A673 (cell line): ENCODE measurements at places on chromosomes 12 and 14. TPM values are rescaled to one million over a fixed set of nuclear protein-coding genes. Genes with fewer than 3 reads are reported as not detected.

DNA sequence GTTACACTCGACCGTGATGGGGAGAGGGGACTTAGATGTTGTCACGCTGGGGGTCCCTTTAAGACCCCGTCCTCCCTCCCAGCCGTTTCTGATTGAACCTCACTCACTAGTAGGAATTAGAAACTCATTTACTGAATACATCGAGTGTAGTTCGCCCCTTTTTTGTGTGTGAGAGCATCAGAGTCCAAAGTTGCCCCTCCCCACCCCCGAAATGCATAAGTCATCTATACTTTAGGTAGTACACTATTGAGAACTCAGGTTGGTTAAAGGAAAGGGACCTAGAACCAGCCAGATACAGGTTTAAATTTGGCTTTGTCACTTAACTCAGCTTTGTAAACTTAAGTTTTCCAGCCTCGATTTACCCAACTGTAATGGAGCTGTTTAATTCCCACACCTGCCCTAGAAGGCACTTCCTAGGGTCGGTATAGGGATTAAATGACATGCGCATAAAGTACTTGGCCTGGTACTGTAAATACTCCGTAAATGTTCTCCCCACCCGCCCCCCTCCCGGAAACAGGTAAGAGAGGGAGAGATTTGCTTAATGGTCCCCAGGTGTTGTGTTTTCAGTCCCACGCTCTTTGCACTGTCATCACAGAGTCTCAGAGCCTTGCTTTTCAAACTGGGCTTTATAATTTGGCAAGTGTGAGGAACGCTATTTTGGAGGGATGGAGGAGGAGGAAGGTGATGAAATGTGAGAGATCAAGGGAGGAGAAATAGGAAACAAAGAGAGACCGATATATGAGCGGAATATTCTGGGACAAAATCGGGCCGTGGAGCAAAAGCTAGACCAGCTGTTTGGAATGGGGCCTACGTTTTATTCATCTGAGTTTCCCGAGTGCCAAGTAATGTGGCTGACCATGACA is 897 bp downstream of the SUDS3 start:
- H3K27ac ChIP-seq, result peak overlapping the region; percentile 99
- peak overlapping the region; percentile 94 for H3K4me3 ChIP-seq
- H3K4me1 ChIP-seq, result peaks cover 18% of the 10 kb centered on the region
- no peak for DNase-seq

DNA sequence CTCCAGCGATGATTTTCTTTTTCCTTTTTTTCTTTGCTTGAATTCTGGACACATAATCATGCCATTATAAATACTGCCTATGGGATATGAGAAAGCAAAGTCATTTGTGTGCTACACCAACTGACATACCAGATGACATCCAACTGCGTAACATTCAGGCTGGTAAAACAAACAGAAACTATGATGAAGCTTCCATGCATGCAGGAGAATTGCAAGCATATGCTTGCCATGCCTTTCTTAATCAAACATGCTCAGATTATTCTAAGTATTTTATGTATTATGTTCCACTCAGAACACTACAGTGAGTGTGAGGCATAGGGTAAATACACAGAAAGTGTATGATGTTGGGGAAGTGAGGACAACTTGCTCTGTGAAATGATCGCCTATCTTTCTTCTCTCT is 97.4 kb downstream of the C12orf50 start:
- no peak for DNase-seq
- H3K27ac ChIP-seq, result no peak overlapping the region
- no peaks in the 10 kb centered on the region for H3K4me1 ChIP-seq
- H3K36me3 ChIP-seq, result no peaks in the 10 kb centered on the region
- H3K27me3 ChIP-seq, result no peaks in the 10 kb centered on the region
- no peak overlapping the region for H3K4me3 ChIP-seq

GRCh38 chr12:123943816-123944215 is 28.8 kb downstream of the CCDC92 start:
- no peaks in the 10 kb centered on the region for H3K27me3 ChIP-seq
- H3K36me3 ChIP-seq, result no peaks in the 10 kb centered on the region
- DNase-seq, result no peak
- no peak overlapping the region for H3K4me3 ChIP-seq

- no peaks in the 10 kb centered on the region for H3K27me3 ChIP-seq
- H3K4me1 ChIP-seq, result peaks cover 7% of the 10 kb centered on the region
- no peak overlapping the region for H3K27ac ChIP-seq
- no peak for DNase-seq
These were observed 164.5 kb downstream of the KIF26A start for GRCh38 chr14:104302794-104303405.

- H3K36me3 ChIP-seq, result no peaks in the 10 kb centered on the region
- DNase-seq, result peak; percentile 90
- H3K27me3 ChIP-seq, result no peaks in the 10 kb centered on the region
- no peak overlapping the region for H3K4me3 ChIP-seq
These were observed 29.5 kb upstream of the RPLP0 start for GRCh38 chr12:120230326-120230973.

DNA sequence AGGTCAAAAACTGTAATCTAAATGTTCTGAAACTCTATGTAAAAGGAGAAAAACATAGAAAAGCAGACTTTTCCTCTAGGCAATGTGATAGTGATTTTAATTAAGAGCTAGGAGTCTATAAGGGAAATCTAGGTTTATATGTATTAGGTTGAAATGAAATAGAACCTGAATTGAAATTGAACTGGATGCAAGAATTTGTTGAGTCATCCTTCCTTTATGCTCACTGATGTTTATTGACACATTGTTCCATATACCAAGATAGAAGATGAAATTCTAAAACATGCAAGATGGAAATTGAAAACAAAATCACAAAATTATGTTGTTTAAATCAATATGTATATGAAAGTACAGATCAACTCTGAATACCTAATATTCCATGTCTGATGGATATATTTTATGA is 170.4 kb upstream of the FLRT2 start:
- no peak overlapping the region for H3K27ac ChIP-seq
- H3K36me3 ChIP-seq, result no peaks in the 10 kb centered on the region
- DNase-seq, result no peak
- no peaks in the 10 kb centered on the region for H3K27me3 ChIP-seq
- no peaks in the 10 kb centered on the region for H3K4me1 ChIP-seq

DNA sequence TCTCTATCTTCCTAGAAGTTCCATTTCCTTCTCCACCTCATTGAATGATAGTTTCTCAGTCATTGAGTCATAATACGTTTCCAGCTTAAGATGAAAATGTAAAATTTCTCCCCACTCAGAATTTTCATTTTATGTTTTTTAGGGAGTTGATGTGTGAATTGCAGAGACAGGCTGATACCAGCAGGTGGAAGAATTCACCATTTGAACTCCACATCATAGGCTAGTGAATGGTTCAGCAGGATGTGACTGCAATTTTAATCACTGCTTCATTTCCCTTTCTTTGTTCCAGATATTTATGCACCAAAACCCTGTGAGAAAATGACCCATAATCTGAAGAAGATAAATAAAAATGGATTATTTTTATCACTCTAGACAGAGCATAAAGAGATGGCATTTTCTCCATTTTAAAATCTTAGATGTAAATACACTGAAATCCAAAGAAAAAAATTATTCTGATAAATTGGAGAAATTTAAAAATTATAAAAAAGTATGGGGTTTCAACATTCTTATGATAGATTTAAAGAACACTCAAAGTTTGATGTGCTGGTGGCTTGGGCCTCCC is 10.6 kb upstream of the PYGL start:
- peaks cover 17% of the 10 kb centered on the region for H3K4me1 ChIP-seq
- H3K4me3 ChIP-seq, result no peak overlapping the region
- H3K27me3 ChIP-seq, result no peaks in the 10 kb centered on the region
- H3K27ac ChIP-seq, result peak overlapping the region; percentile 78

DNA sequence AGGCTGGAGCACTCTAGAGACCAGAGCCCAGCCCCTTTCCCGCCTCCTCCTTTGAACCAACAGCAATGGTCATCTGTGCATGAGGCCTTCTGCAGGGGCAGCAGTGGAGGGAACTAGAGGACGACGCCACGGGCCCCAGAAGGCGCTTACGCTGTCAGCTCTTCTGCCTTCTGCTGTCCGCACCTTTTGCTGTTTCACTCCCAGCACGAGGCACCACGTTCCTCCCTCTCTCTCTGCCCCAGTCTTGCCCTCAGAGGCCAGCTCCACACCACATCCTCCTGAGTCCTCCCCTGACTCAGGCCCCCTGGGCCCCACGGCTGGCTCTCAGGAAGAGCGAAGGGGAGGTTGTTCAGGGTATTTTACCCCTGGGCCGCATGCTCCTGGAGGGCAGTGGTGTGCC is 15.5 kb downstream of the MMAB start:
- no peaks in the 10 kb centered on the region for H3K27me3 ChIP-seq
- H3K27ac ChIP-seq, result no peak overlapping the region
- H3K4me3 ChIP-seq, result no peak overlapping the region
- no peaks in the 10 kb centered on the region for H3K4me1 ChIP-seq

GRCh38 chr12:130070126-130070611 is 92.1 kb upstream of the FZD10 start:
- no peak overlapping the region for H3K4me3 ChIP-seq
- H3K27me3 ChIP-seq, result no peaks in the 10 kb centered on the region
- H3K27ac ChIP-seq, result no peak overlapping the region
- no peaks in the 10 kb centered on the region for H3K4me1 ChIP-seq
- H3K36me3 ChIP-seq, result no peaks in the 10 kb centered on the region

GRCh38 chr12:1794440-1795090 is 25.8 kb upstream of the LRTM2 start:
- no peaks in the 10 kb centered on the region for H3K27me3 ChIP-seq
- H3K27ac ChIP-seq, result no peak overlapping the region
- H3K4me1 ChIP-seq, result peaks cover 4% of the 10 kb centered on the region
- no peak for DNase-seq

DNA sequence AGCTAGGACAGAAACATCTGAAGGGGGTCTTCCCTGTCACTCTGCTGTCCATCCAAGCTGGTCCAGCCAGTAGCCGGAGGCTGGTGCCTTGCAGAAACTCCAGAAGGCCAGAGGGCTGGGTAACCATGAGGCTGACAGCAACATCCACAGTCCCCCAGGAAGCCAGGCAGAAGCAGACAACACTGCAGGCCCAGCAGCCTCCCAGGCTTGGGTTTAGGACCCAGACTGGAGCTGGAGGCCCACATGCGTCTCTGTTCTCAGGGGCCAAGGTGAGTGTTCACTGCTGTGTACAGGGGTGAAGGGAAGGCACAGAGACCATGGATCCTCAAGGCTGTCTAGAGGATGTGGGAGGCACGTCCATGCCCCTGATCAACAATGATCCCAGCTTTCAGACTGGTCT is 136.4 kb upstream of the PRMT8 start:
- H3K4me3 ChIP-seq, result no peak overlapping the region
- DNase-seq, result no peak
- no peaks in the 10 kb centered on the region for H3K36me3 ChIP-seq
- no peak overlapping the region for H3K27ac ChIP-seq
- peaks cover 5% of the 10 kb centered on the region for H3K4me1 ChIP-seq

GRCh38 chr14:105979446-105979845 is 453.1 kb downstream of the TMEM121 start:
- H3K4me1 ChIP-seq, result no peaks in the 10 kb centered on the region
- no peaks in the 10 kb centered on the region for H3K36me3 ChIP-seq
- no peak for DNase-seq
- H3K27ac ChIP-seq, result no peak overlapping the region
- H3K27me3 ChIP-seq, result no peaks in the 10 kb centered on the region

- DNase-seq, result no peak
- H3K36me3 ChIP-seq, result no peaks in the 10 kb centered on the region
- H3K4me1 ChIP-seq, result peaks cover 2% of the 10 kb centered on the region
- no peaks in the 10 kb centered on the region for H3K27me3 ChIP-seq
- no peak overlapping the region for H3K4me3 ChIP-seq
These were observed 345.9 kb downstream of the NAV3 start for GRCh38 chr12:78176643-78177042.

- DNase-seq, result peak; percentile 53
- peaks cover 23% of the 10 kb centered on the region for H3K36me3 ChIP-seq
- H3K27me3 ChIP-seq, result no peaks in the 10 kb centered on the region
- H3K4me3 ChIP-seq, result no peak overlapping the region
These were observed 34.8 kb downstream of the HIGD1C start for GRCh38 chr12:50986966-50987737.

DNA sequence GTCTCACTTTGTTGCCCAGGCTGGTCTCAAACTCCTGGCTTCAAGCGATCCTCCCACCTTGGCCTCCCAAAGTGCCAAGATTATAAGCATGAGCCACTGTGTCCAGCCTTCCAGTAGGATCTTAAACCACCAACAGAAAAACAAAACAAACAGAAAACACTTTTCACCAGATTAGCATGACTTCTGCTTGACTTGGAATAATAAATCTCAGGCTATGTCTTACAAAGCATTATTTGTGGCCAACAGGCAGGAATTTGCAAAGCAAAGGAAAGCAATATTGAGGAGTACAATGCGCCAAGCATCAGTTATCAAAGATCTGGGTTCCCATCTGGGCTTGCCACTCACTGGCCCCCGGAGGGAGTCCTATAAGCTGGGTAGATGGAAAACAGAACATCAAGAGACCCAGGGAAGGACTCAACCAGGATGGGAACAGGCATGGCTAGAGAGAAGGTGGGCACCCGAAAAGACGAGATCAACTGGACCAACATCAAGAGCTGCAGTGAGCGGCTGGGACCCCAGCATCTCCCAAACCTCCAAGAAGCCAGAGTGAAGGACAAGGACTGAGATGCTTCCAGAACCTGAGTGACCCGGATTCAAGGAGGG is 101.2 kb downstream of the TMEM30B start:
- no peak overlapping the region for H3K4me3 ChIP-seq
- no peaks in the 10 kb centered on the region for H3K36me3 ChIP-seq
- H3K4me1 ChIP-seq, result peaks cover 46% of the 10 kb centered on the region
- H3K27me3 ChIP-seq, result no peaks in the 10 kb centered on the region
- no peak overlapping the region for H3K27ac ChIP-seq
- DNase-seq, result no peak

GRCh38 chr14:105537580-105538474 is 11.4 kb downstream of the TMEM121 start:
- DNase-seq, result peak; percentile 56
- no peaks in the 10 kb centered on the region for H3K27me3 ChIP-seq
- no peak overlapping the region for H3K27ac ChIP-seq

GRCh38 chr14:102951799-102952198 is 29.3 kb downstream of the AMN start:
- DNase-seq, result peak; percentile 78
- H3K4me3 ChIP-seq, result no peak overlapping the region
- H3K4me1 ChIP-seq, result peaks cover 16% of the 10 kb centered on the region
- peaks cover 58% of the 10 kb centered on the region for H3K36me3 ChIP-seq
- peak overlapping the region; percentile 61 for H3K27ac ChIP-seq

DNA sequence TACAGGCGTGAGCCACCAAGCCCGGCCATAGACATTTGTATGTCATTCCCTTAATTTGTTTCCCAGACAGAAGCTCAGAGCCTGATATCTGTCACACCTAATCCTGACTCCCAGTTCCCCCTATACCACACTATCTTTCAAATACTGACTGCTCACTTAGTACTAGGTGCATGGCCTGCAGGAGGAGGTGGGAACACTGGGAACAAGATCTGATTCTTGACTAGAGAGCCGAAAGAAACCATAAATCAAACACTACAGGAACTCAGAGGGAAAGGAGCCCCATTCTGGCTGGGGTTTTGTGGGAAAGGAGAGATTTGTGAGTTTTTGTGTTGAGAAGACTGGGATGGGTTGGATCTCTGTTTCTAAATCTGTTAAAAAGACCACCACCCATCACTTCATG is 4.9 kb downstream of the KHNYN start:
- no peaks in the 10 kb centered on the region for H3K27me3 ChIP-seq
- peaks cover 19% of the 10 kb centered on the region for H3K4me1 ChIP-seq
- DNase-seq, result no peak
- H3K4me3 ChIP-seq, result no peak overlapping the region
- H3K36me3 ChIP-seq, result peaks cover 57% of the 10 kb centered on the region

Gene KCNJ8
- not detected in 2 replicates for total RNA-seq

Gene TBC1D30
- total RNA-seq, result 2.0 and 2.1 TPM in 2 replicates

Gene LRIG3
- 13.4 and 13.6 TPM in 2 replicates for total RNA-seq

Gene CACNA1C
- 3.7 and 5.2 TPM in 2 replicates for total RNA-seq

Gene RBP5
- total RNA-seq, result not detected in 2 replicates

Gene POLE2
- 39.5 and 42.1 TPM in 2 replicates for total RNA-seq

Gene VWF
- not detected in 2 replicates for total RNA-seq

Gene CLEC7A
- total RNA-seq, result 0.28 and 0.39 TPM in 2 replicates

Gene KRT86
- not detected in 2 replicates for total RNA-seq

Gene GLT1D1
- total RNA-seq, result not detected in 2 replicates

Gene ACOT6
- not detected in 2 replicates for total RNA-seq

Gene RPL10L
- total RNA-seq, result not detected in 2 replicates
